ENCODE measurements at places on chromosomes 13 and 19. TPM values are rescaled to one million over a fixed set of nuclear protein-coding genes. Genes with fewer than 3 reads are reported as not detected.

DNA sequence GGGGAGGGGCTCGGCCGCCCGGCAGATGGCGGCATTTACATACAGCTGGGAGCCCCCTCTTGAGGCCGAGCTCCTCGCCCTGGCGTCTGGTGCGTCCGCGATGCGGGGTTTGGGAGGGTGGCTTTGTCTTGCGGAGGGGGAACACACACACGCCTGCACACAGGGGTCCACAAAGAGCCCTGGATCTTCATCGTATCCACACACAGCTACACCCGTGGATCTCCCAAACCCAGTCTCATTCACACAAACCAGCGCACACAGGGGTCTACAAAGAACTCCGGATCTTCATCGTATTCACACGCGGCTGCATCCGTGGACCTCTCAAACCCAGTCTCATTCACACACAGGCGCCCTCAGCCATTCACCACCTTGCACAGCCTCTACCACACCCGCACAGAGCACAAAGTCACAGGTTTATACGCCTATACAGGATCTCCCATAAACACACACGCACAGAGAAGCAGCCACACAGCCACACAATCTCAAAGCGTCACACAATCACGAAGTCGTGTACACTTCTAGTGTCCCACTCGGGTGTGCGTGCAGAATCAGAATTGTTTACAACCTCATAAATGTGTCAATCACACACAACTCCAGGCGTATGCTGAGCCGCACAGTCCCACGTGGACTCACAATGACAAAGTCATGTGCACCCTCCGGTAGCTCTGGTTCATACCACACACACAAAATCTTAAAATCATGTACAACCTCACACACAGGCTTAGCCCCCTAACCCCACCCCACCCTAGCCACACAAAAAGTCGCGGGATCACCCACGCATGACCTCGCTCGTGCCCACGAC is 550 bp upstream of the DLL3 start:
- DNase-seq, result peak; percentile 20

- no peak for DNase-seq
Measured at GRCh38 chr19:50311723-50312635, 17.2 kb downstream of the KCNC3 start.

GRCh38 chr13:31160857-31161556 is 697 bp downstream of the HSPH1 start:
- peak; percentile 73 for DNase-seq

- no peak for DNase-seq
Measured at GRCh38 chr19:33448159-33448516, 73.5 kb downstream of the PEPD start.

DNA sequence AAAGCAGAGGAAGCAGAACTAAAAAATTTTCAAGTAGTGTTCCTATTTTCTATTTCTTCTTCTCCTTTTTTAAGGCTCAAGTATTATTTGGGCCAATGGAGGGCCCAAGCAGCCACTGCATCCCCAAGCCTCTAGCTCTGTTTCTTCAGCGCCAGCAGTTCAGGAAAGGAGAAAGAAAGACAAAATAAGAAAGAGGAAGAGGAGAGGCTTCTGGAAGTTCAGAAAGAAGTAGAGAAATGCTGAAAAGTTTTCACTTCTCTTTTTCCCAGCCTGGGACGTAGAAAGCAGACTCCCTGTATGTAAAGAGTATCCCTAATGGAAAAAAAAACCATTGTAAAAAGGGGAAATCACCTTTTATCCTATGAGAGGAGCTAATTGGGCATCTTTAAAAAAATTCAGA is 165.5 kb upstream of the KLF12 start:
- DNase-seq, result no peak

Gene SPTBN4
- total RNA-seq, result 3.5 TPM

- DNase-seq, result peak; percentile 92
Measured at GRCh38 chr13:51241720-51242119, 19.5 kb downstream of the FAM124A start.

GRCh38 chr19:11012507-11012906 is 51.7 kb downstream of the SMARCA4 start:
- no peak for DNase-seq
